ENCODE measurements at places on chromosomes 13 and 19.

- ATAC-seq, result no peak
Observed at GRCh38 chr13:29887686-29888085, 37.3 kb upstream of the UBL3 start.

GRCh38 chr19:30719189-30719998 lies 347.2 kb downstream of the ZNF536 start:
- no peak for ATAC-seq

DNA sequence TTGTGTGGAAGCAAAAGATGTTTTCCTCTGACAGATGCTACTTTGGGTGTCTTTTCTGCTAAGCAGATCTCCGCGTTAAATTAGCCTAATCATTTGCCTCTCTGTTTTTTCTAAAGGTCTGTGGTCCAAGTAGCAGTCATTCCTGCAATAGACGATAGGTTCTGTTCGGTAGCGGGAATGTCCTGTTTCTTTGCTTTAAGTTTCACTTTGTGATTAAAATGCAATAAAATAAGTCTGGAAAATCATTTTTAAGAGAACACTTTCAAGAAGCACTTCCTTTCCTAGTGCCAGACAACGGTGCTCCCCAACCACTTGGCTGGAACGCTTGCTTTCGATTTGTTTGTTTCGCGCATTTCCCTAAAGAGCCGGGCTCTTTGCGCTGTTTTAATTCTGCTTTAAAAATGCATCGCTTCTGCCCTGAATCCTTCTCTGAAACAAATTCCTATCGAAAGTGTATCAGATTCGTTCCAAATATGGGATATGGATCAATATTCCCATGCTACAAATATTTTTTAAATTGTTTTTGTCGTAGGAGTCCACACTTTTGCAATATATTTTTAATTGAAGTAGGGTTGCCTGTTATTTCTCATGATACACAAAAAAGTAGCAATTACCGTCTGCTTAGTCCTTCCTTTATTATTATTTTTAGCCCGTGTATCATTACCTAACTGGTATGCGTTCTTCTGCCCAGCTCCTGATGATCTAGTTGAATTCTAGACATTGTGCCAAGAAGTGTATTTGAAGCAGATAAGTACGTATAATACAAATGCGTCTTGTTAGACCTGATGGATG lies 14.2 kb downstream of the ZIC2 start:
- ATAC-seq, result no peak

- ATAC-seq, result peak; percentile 64
Observed at GRCh38 chr19:38917921-38918491, 6.0 kb upstream of the CCER2 start.

DNA sequence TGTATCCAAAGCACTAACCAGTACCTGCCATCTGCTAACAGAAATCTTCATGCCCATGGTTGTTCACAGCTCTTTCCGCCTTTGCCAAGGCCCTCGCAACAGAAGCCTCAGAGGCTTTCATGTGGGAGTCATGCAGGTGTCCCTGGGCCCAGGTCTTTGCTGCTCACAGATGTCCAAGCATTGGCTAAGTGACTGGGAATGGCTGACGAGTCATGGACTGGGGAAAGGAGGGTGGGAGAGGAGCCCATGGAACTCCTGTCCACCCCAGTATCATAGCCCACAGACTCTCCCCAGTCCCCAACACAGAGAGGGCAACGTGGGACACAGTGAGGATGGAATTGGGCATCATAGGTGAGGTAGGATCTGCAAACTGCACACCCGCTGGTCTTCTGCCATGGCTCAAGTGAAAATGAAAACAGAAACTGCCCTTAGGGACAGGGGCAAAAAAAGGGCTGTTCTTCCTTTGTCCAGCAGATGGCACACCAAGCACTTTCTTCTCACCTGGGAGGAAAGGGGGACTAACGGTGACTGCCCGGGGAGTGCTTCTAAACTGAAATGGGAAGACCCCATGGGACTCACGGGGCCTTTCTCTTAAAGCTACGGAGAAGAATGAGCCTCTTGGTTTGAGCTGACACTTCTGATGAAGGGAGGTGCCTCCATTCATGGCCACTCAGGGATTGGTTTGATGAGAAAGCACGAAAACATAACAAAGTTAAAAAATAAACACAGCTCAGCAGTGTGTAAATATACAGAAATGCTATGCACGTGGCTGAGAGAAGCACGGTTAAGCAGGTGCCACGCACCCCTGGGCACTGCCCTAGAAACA lies 11.1 kb upstream of the DHRS12 start:
- peak; percentile 93 for ATAC-seq

- no peak for ATAC-seq
Observed at GRCh38 chr13:106405731-106406130, 129.7 kb downstream of the EFNB2 start.

- ATAC-seq, result no peak
Observed at GRCh38 chr13:39859898-39860297, 204.4 kb downstream of the COG6 start.

- no peak for ATAC-seq
Observed at GRCh38 chr19:32038021-32038920, 307.1 kb upstream of the ZNF507 start.

DNA sequence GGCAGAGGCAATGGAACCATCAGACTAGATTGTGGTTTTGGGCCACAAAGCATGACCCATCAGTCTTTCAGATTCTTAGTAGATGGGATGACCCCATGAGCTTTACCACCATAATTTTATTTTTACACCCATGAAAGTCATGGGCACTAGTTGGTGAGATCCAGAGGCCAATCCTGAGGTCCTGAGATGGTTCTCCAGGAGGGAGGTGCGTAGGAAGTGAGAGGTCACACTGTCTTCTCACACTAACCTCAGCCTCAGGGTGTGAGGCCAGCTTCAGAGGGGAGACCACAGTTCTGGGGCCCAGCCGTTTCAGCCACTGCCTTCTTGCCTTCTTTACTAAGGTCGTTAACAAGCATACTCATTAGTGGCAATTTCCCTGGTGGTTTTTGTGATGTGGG lies 106.4 kb downstream of the AKAP11 start:
- no peak for ATAC-seq

GRCh38 chr19:10228920-10229319 lies 2.2 kb downstream of the S1PR2 start:
- ATAC-seq, result no peak

- ATAC-seq, result no peak
Observed at GRCh38 chr13:112127564-112128330, 60.8 kb downstream of the SOX1 start.

DNA sequence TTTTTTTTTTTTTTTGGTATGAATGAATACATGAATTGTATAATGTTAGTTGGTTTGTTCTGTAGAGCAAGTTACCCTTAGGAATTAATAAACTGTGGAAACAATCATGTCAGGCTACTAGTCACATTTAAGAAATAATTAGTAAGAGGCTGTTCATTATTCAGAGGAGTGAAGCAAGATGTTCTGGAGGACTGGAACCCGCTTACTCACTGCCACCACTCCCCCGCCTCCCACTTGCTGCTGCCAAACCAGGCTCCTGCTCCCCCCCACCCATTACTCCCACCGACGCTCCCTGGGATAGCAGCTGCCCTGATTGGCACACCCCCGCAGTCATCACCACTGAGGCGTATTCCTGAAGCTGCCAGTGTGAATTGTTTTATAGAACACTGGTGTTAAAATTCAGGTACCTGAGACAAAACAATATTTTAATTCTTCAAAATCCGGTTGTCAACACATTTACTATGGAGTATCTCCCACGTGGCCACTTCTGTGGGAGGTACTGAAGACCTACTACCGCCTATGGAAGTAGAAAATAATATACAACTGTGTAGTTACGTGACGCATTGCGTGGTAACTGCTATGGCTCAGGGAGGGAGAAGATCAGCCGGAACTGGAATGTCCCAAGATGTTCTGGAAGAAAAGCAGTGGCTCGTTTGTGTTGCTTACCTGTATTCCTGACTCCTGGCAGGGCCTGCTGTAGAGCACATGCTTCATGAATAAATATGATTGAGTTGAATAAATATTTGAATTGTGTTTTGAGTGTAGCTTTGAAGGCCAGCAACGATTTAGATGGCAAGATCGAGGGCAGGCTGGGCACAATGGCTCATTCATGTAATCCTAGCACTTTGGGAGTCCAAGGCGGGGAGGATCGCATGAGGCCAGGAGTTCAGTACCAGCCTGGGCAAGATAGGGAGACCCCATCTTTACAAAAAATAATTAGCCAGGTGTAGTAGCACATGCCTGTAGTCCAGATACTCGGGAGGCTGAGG lies 1.7 kb downstream of the DPY19L3 start:
- no peak for ATAC-seq

DNA sequence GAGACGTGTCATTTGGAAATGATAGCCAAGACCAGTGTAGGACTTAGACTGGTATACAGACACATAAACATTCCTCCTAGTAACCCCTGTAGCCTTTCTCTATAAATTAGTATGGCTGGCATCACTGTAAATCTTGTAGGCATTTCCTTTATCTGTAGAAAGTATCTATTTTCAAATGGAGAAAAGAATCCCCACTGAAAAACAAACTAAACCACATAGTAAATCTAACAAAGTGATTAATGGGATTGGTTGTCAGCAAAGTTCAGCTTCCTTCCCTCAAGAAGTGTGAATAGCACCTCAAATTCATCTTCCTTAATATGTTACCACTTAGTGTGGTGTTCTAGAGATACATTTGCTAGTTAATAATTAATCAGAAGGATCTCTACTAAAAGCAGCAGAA lies 119.4 kb upstream of the NBEA start:
- ATAC-seq, result no peak

DNA sequence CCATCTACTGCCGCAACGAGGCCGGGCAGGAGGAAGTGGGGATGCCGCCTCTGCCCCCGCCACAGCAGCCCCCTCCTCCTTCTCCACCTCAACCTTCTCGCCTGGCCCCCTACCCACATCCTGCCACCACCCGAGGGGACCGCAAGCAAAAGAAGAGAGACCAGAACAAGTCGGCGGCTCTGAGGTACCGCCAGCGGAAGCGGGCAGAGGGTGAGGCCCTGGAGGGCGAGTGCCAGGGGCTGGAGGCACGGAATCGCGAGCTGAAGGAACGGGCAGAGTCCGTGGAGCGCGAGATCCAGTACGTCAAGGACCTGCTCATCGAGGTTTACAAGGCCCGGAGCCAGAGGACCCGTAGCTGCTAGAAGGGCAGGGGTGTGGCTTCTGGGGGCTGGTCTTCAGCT lies 3.4 kb upstream of the NUP62 start:
- no peak for ATAC-seq

DNA sequence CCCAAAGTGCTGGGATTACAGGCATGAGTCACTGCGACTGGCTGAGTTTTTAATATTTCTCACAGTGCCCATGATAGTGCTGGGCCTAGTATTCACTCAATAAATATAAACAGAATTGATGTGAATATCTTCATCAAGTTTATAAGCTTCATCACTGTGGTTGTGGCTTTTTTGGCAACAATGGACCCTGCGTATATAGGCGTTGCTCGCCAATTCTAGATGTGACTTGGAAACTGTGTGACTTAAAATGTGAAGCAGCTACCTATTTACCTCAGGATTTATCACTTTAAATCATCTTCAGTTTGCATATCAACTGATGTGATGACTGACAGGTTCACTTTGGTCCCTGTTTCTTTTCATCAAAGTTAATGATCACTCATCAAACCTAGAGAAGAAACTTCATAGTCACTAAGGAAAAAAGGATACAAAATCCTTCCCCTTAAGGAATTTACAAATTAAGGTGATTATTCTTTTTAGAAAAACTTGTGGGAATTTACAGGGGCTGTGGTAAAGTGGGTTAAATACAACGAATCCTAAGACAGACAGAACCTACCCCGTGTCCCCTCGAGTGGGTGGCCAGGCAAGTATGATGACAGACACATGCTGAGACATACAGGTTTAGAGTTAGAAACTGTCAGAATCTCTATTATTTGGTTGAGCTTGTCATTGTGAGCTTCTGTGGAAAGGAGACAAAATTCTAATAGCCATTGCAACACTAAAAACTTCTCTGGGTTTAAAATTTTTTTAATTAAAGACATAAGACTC lies 101.3 kb downstream of the AKAP11 start:
- ATAC-seq, result no peak

DNA sequence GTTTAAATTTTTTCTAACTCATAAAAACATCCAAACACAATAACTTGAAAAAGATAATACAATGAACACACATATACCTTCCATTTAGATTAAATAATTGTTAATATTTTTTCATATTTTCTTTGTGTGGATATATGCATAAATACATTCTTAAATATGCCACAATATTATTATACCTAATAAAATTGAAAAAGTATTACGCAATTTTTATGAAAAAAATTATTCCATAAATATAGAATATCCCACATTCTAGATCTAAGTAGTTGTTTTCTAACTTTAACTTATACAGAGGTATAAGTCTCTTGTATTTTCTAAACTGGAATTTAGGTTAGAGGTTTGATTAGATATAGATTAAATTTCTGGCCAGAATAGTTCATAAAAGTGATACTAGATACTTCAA lies 34.3 kb downstream of the POU4F1 start:
- no peak for ATAC-seq

GRCh38 chr19:10823690-10824089 lies 12.3 kb downstream of the TMED1 start:
- ATAC-seq, result no peak

GRCh38 chr13:93290503-93290902 lies 63.9 kb downstream of the GPC6 start:
- no peak for ATAC-seq

DNA sequence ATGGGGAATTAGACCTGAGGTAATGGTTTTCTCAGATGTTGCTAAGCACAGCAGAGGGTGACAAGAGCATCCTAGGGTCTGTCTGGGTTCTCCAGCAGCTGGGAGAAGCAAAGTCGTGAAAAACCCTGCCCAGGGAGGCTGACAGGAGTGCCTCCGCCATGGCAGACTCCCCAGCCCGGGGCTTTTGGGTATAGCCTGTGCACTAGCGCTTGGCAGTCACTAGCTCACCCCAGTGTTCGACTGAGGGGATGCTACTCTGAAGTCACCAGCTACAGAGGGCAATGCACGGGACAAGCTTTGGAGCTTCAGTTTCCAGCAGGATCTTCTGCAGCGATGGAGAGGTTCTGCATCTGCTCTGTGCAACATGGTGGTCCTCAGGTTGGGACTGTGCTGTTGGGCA lies 87.5 kb downstream of the ING1 start:
- ATAC-seq, result no peak

GRCh38 chr13:41074523-41074922 lies 13.2 kb downstream of the WBP4 start:
- no peak for ATAC-seq

DNA sequence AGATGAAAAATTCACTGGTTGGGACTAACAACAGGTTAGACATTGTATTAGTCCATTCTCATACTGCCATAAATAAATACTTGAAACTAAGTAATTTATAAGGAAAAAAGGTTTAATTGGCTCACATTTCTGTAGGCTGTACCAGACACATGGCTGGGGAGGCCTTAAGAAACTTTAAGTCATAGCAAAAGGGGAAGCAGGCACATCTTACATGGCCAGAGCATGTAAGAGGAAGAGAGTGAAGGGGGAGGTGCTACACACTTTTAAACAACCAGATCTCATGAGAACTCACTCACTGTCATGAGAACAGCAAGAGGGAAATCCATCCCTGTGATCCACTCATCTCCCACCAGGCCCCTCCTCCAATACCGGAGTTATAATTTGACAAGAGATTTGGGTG lies 125.9 kb downstream of the SUCLA2 start:
- ATAC-seq, result no peak

Measured in SK-N-SH treated with all-trans-retinoic acid at 6 μM for 48 hours (cell line).